Astrocyte (in vitro differentiated cells and primary cell): ENCODE measurements at places on chromosomes 1 and 21. TPM values are rescaled to one million over a fixed set of nuclear protein-coding genes. Genes with fewer than 3 reads are reported as not detected.

The RCSD1 gene
- total RNA-seq: 0.58 and 0.98 TPM in 2 replicates

The IPO9 gene
- total RNA-seq: 47.9 and 50.2 TPM in 2 replicates

The NBPF9 gene
- 18.5 and 19.5 TPM in 2 replicates for total RNA-seq

The NHLH1 gene
- total RNA-seq: 0.55 and 0.70 TPM in 2 replicates

The RASAL2 gene
- total RNA-seq: 44.2 and 45.3 TPM in 2 replicates

The CYYR1 gene
- 3.3 and 4.7 TPM in 2 replicates for total RNA-seq

The FCRL6 gene
- not detected in 2 replicates for total RNA-seq

The SLAMF1 gene
- not detected in 2 replicates for total RNA-seq

The ZP4 gene
- 0.27 and 0.31 TPM in 2 replicates for total RNA-seq

The SIKE1 gene
- total RNA-seq: 62.0 and 64.2 TPM in 2 replicates

The S100A7 gene
- not detected in 2 replicates for total RNA-seq

The CASQ2 gene
- 0.11 TPM in 1 of 2 replicates, not detected in the other for total RNA-seq

The KMO gene
- total RNA-seq: 0.07 and 0.50 TPM in 2 replicates

The AMY2B gene
- 1.7 and 2.1 TPM in 2 replicates for total RNA-seq

The LINGO4 gene
- not detected in 2 replicates for total RNA-seq

The IQCC gene
- 0.87 and 1.0 TPM in 2 replicates for total RNA-seq

The ZBTB40 gene
- 13.4 and 15.3 TPM in 2 replicates for total RNA-seq

The IL20 gene
- total RNA-seq: not detected in 2 replicates

The FAM43B gene
- 0.22 and 0.27 TPM in 2 replicates for total RNA-seq

The OVAAL gene
- not detected in 2 replicates for total RNA-seq

The ZMYND12 gene
- total RNA-seq: 0.23 TPM in 1 of 2 replicates, not detected in the other

The TEX38 gene
- total RNA-seq: not detected in 2 replicates

The LRRC39 gene
- 0.22 and 0.57 TPM in 2 replicates for total RNA-seq

The RBM11 gene
- total RNA-seq: 2.6 and 3.4 TPM in 2 replicates

The SH2D1B gene
- total RNA-seq: not detected in 2 replicates

The VTCN1 gene
- total RNA-seq: 0.43 and 1.3 TPM in 2 replicates
